ENCODE measurements at places on chromosomes 6 and 20. TPM values are rescaled to one million over a fixed set of nuclear protein-coding genes. Genes with fewer than 3 reads are reported as not detected.

The SERPINB6 gene
- total RNA-seq, result 36.2 TPM

The BCAS1 gene
- not detected for total RNA-seq

The VGLL2 gene
- not detected for total RNA-seq

The APOM gene
- total RNA-seq, result 3.4 TPM

DNA sequence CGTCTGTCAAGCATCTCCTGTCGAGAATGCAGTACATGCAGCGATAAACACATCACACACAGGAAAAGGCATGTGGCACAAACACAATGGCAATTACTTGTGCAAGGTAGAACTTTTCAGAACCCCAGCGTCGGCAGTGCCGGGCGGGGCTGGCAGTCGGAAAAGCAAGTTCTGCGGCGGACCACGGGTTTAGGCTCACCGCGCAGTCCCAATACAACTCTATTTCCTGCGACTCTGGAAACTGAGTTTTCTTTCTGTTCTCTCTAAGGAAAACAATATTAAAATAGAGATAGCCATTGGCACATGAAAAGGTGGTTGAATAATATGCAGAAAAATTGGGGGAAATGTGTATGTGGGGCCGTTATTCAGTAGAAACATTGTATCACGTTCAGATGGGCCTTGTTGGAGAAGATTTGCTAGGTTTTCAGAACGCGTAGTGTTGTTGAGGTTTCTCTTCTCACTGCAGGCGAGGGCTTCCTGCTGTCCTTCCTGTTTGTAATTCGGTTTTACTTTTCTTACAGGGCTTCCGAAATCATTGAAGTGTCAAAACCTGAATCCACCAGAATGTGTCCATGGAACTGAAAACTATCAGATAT lies 369.5 kb downstream of the THBS2 start:
- no peaks in the 10 kb centered on the region for H3K36me3 ChIP-seq
- H3K27me3 ChIP-seq, result peaks cover 7% of the 10 kb centered on the region
- peak overlapping the region; percentile 85 for H3K4me3 ChIP-seq
- DNase-seq, result no peak
- no peak overlapping the region for H3K27ac ChIP-seq
- peaks cover 9% of the 10 kb centered on the region for H3K4me1 ChIP-seq

DNA sequence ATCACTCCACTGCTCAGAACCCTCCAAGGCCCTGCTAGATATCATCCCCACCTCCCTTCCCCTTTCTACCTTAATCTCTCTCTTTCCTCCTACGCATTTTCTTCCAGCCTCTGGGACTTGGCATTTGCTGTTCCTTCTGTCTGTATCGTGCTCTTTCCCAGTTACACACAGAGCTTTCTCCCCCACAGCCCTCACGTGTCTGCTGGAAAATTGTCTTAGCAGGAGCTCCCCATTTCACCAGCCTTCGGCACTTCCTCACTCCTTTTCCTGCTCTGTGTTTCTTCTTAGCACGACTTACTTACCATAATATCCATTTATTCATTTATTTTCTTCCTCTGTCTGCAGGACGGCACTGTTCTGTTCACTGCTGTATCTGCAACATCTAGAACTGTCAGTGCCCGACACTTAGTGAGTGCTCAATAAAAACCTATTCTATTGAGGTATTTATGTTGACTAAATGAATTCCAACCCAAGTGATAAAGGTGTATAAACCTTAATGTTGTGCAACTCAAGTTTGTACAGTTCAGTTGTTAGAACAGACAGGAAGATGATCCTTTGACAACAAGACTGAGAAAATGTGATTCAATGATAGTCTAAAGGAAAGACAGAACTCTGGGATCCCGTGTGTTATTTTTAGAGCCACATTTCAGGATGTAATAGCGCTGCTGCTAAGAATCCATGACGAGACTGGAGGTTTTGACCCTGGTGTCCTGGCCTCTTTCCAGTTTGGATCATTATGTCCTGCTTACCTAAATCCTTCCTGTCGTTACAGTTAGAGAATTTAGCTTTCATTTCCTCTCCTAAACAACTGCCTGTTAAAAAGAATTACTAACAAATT lies 170.1 kb upstream of the LAMP5 start:
- no peak overlapping the region for H3K4me3 ChIP-seq
- H3K36me3 ChIP-seq, result no peaks in the 10 kb centered on the region
- DNase-seq, result no peak

GRCh38 chr6:161439093-161439492 lies 165.2 kb upstream of the AGPAT4 start:
- H3K4me1 ChIP-seq, result peaks cover 3% of the 10 kb centered on the region
- H3K36me3 ChIP-seq, result no peaks in the 10 kb centered on the region
- no peak overlapping the region for H3K4me3 ChIP-seq
- H3K27ac ChIP-seq, result no peak overlapping the region

DNA sequence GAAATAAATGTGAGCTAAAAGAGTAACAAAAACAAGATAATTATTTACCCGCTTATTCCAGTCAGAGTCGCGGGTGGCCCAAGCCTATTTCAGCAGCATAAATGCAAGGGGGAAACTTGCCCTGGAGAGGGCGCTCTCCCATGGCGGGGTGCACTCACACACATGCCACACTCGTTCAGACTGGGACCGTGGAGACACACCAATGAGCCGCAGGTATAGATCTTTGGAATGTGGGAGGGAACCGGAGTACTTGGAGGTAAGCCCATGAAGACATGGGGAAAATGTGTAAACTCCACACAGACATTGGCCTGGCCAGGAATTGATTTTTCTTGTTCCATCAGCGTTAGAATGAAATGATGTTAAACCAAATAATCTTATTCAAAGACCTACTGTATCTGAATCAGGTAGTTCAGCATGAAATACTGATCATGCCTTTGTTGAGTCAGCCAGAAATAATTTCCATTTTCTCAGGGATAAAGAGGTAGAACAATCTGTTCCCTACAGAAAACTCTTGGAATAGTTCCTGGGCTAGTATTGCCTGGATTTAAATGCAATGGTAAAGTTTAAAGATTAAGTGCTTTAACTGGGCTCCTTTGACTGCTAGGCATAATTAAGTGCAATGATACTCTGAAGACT lies 191.5 kb downstream of the MCHR2 start:
- H3K27me3 ChIP-seq, result peaks cover 5% of the 10 kb centered on the region
- no peak overlapping the region for H3K27ac ChIP-seq
- H3K36me3 ChIP-seq, result no peaks in the 10 kb centered on the region
- DNase-seq, result no peak
- no peak overlapping the region for H3K4me3 ChIP-seq

GRCh38 chr6:8549074-8549790 lies 113.9 kb upstream of the SLC35B3 start:
- H3K27me3 ChIP-seq, result no peaks in the 10 kb centered on the region
- no peak for DNase-seq
- no peak overlapping the region for H3K4me3 ChIP-seq
- H3K4me1 ChIP-seq, result no peaks in the 10 kb centered on the region
- H3K36me3 ChIP-seq, result no peaks in the 10 kb centered on the region

DNA sequence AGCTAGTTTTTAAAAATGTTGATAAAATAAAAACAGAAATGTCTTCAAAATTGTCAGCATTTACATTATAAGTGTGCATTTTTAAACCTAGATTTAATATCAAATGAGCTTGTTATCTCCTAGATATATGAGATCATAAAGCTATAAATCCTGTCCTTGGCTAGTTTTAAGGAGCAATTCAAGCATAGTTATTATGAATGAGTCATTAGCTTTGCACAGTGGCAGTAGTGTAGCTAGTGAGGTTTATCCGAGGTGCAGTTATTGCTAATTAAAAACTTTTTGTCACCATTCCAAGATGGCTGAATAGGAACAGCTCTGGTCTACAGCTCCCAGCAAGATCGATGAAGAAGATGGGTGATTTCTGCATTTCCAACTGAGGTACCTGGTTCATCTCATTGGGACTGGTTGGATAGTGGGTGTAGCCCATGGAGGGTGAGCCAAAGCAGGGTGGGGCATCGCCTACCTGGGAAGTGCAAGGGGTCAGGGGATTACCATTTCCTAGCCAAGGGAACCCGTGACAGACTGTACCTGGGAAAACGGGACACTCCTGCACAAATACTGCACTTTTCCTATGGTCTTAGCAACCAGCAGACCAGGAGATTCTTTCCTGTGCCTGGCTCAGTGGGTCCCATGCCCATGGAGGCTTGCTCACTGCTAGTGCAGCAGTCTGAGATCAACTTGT lies 108.8 kb upstream of the SYNCRIP start:
- no peak overlapping the region for H3K27ac ChIP-seq
- H3K27me3 ChIP-seq, result peaks cover 4% of the 10 kb centered on the region
- no peaks in the 10 kb centered on the region for H3K36me3 ChIP-seq
- H3K4me1 ChIP-seq, result no peaks in the 10 kb centered on the region
- DNase-seq, result no peak

DNA sequence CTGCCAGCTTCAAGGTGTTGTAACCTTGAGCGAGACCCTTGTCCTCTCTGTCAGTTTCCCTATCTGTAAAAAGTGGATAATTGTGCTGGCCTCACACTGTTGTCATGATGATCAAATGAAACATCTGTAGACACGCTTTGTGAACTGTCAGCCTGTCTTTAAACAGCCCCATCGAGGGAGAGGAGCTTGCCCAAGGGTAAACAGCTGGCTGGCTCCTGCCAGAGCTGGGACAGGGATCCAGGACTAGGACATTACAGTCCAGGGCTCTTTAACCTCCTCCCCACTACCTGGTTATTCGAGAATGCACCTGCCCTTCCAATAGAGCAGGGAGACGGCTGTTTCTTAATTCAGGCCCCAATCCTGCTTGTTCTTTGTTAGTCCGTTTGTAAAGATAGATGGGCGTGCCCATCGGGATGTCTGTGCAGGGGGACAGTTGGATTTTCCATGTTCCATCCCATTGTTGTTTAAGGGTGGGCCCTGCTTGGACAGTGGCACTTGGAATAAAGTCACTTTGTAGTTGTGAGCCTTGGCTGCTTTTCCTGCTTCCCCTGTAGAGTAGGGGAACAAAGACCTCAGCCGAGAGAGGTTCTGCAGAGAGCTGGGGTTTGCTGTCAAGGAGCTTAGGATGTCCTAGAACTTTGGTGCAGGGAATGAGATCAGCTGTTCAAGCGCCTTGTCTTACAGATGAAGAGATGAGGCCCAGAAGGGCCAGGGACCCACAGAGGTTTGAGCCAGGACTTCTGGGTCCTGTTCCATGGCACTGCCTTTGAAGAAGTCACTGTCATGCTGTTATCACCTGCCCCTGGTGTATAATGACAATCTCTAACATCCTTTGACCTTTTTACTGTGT lies 77.9 kb upstream of the MYL9 start:
- H3K36me3 ChIP-seq, result peaks cover 2% of the 10 kb centered on the region
- peak overlapping the region; percentile 93 for H3K27ac ChIP-seq
- no peak for DNase-seq
- H3K4me1 ChIP-seq, result peaks cover 66% of the 10 kb centered on the region
- peak overlapping the region; percentile 96 for H3K4me3 ChIP-seq

DNA sequence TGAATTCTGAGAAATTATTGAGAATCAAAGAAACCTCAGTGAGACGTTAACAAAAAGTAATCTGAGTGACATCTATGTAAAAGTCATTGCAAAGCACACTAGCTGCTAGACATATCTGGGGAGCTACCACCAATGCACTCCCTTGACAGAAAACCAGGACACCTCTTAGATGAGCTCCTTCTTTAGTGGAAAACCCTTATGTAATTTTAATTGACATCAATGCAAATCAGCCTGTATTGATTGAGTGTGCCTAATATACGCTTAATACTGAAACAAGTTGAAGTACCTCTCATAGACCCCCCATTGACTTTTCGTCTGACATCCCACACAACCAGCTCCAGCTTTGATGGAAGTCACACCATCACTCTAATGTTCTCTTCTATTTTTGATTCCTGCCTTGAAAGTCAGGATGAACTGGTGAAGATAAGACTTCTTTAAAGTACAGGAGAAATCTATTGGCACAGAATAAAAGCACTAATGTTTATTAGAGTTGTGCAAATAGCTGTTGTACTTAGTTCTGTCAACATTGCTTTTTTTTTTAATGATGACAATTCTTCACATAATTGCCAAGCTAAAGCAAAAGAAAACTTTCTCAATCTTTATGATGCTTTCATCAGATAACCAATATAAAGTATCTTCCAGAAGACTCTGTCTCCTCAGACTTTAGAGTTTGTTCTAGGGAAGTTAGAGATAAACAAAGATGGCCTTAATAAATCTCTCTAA lies 98.0 kb upstream of the FAM8A1 start:
- H3K27ac ChIP-seq, result no peak overlapping the region
- no peak for DNase-seq
- no peaks in the 10 kb centered on the region for H3K36me3 ChIP-seq
- no peaks in the 10 kb centered on the region for H3K4me1 ChIP-seq
- H3K4me3 ChIP-seq, result no peak overlapping the region

- peaks cover 60% of the 10 kb centered on the region for H3K4me1 ChIP-seq
- peak; percentile 78 for DNase-seq
- H3K27me3 ChIP-seq, result no peaks in the 10 kb centered on the region
- peak overlapping the region; percentile 96 for H3K27ac ChIP-seq
- peaks cover 22% of the 10 kb centered on the region for H3K36me3 ChIP-seq
These were observed 663 bp downstream of the LST1 start for GRCh38 chr6:31586599-31587281.

DNA sequence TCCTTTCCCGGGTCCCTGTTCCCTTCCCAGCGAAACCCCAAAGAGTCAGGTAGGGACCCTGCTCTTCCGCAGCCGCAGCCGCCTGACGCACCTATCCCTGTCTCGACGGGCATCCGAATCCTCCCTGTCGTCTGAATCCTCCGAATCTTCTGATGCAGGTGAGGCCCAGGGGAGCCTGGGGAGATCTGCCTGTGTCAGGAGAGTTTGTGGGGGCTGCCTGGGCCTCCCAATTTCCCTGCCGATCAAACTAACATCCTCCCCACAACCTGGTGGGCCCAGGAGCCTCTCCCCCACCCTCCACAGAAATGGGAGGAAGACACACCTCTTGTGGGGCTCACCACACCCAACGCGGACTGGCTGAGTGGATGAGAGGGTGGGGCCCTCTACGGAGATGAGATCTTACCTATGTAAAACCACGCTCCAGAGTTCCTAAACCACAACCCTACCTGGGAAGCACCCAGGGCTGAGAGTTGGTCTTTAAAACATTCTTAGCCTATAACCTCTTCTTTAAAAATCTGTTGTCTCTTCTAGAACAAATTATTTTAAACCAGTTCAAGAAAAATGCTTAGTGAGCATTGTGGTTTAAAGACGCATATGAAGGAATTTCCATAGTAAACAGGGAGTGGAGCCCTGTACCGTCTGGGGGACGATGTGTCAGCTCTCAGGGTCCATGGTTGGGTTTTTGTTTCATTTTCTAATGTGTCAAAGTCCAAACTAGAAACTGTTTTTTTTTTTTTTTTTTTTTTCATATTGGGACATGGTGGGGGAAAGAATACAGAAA lies 1.7 kb downstream of the CDC25B start:
- H3K4me1 ChIP-seq, result peaks cover 50% of the 10 kb centered on the region
- H3K4me3 ChIP-seq, result peak overlapping the region; percentile 97
- H3K27me3 ChIP-seq, result no peaks in the 10 kb centered on the region
- peak; percentile 88 for DNase-seq
- peaks cover 43% of the 10 kb centered on the region for H3K36me3 ChIP-seq
- H3K27ac ChIP-seq, result peak overlapping the region; percentile 92
